ENCODE measurements at places on chromosomes 5 and 9.

GRCh38 chr5:61878471-61878870 is 427.5 kb upstream of the KIF2A start:
- no peak for DNase-seq

- no peak for DNase-seq
These were observed 56.7 kb upstream of the HTR1A start for GRCh38 chr5:64018966-64019365.

GRCh38 chr9:16062542-16063240 is 509.8 kb downstream of the CCDC171 start:
- DNase-seq: peak; percentile 92

DNA sequence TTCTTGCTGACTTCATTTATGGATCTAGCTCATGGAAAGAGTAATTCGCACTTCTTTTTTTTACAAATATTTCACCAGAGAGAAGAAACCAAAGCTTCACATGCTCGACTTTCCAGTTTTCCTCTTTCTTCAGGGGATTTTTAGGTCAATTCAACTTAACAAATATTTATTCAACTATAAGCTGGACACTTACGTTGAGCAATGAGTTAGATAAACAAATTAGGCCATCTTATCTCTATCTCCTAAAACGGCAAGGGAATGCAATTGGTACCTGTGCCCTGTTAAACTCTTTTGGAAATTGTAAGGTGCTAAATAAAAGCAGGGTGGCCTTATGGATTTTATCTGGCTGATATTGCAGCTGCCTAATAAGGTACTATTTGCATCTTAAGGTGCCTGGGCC is 145.1 kb upstream of the RAI14 start:
- DNase-seq: no peak

GRCh38 chr5:147901599-147902039 is 4.7 kb downstream of the C5orf46 start:
- DNase-seq: peak; percentile 40

DNA sequence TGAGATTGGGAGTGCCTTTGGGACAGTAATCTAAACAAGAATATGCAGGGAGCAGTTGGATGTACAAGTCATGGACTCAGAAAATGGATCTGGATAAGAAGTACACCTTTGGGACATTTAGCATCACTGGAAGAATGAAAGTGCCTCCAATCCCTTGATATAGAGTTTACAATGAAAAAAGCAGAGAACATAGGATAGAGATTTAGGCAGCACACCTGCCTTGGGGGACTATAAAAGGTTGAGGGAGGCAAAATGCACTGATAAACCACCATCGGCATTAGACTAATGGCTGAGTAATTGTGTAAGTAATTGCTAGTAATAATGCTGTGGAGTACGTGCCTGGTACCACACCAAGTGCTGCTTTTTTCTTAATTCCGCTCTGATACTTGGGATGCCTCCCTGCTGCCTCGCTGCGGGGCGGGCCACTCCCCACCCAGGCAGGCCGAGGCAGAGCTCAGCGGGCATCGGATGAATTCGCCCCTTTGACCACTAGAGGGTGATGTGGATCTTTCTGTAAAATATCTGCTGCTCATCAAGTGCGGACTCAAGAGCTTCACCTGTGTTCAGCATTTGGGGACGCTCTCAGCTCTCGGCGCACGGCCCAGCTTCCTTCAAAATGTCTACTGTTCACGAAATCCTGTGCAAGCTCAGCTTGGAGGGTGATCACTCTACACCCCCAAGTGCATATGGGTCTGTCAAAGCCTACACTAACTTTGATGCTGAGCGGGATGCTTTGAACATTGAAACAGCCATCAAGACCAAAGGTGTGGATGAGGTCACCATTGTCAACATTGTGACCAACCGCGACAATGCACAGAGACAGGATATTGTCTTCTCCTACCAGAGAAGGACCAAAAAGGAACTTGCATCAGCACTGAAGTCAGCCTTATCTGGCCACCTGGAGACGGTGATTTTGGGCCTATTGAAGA is 99.9 kb downstream of the ANKRD18B start:
- DNase-seq: peak; percentile 63

- peak; percentile 5 for DNase-seq
These were observed 305.4 kb upstream of the MSX2 start for GRCh38 chr5:174418809-174419539.

DNA sequence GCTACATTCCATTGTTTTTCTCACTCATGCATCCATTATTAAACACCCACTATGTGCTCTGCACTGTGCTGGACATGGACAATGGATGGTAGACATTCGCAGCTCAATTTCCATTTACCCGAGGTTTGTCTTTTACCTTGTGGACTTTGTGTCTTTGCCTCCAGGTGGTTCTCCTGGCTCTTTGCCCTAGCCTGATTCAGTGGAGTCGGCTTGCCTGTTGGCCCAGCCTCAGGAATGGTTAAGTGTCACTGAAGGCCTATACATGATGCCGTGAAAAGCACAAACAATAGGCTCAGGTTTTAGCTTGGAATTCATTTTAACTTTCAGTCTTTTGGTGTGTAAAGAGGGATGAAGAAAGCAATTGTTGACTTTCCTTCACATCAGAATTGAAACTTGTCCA is 16.5 kb upstream of the DMRT3 start:
- DNase-seq: no peak

DNA sequence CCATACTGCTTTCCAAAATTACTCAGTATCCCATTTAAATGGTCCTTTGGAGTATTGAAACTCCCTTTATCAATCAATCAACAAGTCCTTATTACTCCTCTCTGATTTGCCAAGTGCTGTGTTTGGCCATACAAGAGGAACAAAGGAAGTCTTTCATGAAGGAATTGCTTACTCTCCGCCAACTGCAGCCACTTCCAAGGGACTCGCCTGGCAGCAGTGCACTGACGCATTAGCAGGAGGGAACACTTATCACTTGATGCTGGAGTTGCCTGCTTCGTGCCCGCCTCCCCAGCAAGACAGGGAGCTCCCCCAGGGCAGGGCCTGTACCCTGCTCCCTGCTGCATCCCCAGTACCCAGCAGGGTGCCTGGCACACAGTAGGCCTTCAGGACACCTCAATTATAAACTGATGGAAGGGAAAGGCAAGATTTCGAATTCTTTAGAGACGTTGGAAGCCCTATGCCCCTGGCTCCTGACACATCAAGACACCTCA is 97.9 kb downstream of the CRB2 start:
- no peak for DNase-seq

DNA sequence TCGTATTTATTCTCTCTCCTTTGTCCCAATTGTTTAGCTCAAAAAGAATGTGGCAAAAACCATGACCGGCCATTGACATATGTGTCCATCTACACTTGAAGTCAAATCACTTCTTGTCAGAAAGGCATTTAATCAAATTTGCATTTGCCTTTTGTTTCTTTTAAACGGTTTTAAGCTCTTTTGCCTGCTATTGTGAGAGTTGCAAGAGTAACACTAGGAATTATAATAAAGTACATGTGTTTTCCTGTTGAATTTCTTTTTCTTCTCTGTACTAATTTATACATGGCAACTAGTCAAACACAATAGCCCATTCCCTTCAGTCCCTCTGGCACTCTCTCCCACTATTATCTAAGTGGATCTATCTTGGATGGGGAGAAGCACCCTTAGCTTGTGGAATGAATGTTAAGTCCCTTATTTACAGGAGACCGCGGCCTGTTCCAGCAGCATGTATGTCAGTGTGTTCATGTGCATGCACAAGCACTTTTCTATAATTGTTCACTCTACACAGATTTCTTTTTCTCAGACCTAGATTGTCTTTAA is 3.2 kb downstream of the ADAMTSL1 start:
- DNase-seq: no peak

DNA sequence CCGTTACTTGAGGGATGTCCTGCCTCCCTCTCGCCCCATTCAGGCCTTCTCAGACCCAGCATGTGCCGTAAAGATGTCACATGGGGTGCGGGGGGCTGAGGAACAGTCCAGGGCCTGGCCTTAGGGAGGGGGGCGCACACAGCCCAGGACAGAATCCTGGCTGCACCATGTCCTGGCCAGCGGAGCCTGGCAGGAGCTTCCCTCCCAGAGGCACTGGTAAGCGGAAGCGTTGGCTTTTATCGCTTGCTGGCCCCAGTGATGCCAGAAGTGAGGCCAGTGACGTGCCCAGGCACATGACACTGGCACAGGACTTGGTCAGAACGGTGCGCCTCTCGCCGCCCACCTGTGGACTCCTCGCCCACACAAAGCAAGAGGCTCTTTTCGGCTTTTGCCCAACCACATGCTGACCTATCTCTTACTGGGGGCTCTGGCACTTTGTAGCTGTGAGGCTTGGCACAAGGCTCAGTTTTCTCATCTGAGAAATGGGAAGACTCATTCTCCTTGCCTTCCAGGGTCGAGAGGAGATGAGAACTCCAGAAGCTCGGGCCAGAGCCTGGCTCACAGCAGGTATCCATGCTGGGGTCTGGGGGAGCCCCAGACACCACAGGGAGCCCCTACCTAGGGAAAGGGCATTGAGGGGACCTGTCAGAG is 59.0 kb downstream of the LMX1B start:
- no peak for DNase-seq

DNA sequence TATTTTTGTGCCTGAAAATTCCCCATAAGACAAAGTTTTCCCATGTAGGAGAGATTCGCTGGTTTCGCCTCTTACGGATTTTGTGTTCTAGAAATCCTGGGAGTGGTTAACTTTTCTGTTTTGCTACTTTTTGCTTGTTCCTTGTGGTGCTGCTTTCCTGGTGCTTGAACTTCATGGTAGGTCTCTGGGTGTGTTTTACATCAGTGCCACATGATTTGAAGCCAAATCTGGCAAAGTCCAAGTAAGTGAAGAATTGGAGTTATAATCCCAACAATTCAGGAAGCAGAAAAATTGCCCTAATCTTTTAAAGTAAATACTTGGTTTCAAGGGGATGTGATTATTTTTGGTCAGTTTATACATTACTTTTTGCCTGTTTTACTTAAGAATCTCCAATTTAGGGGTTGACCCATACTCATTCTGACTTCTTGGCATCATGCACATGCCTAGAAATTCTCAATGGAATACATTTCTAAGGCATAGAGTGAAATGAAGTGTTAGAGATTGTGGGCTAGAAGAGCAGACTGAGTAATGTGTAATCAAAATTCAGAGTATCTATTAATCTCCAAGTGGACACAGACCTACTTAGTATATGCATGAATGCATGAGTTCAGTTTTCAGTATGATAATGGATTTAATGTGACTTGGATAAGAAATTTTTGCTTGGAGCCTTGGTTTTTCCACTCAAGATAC is 189.7 kb downstream of the CSNK1G3 start:
- no peak for DNase-seq

GRCh38 chr5:59591162-59591561 is 302.4 kb downstream of the PDE4D start:
- DNase-seq: no peak

- DNase-seq: peak; percentile 15
These were observed 114.5 kb upstream of the SLC1A3 start for GRCh38 chr5:36491856-36492255.
